ENCODE measurements at places on chromosomes 3 and 15.

DNA sequence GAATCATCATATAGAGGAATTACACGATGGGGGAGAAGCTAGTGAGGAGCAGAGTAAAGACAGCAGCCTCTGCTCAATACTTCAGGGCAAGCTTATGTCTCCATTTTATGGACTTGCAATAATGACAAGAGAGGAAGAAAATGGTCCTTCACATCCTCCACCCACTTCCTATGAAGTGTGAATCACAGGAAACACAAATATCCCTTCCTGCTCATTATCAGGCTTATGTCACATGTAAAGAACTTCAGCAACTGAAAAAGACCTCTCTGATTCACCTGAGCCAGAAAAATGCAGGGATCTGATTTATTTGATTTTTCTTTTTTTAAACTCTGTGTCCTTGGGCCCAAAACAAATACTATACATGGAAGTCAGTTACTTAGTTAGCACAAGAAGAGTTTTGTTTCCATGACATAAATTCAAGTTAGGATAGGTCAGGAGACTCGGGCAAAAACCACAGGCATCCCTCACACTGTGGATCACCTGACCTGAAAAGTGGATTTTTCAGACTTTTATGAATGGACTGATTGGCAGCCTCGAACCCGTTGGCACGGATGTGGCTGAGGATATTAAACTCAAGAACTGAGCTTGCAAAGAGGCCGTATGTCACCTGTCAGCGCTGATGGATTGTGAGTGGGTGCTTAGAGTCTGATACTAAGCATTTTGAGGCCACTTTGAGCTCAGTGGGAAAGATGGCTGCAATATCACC, 620.8 kb upstream of the MDFIC2 start:
- no peak for DNase-seq

- no peak for DNase-seq
These were observed 24.2 kb downstream of the UBE2Q2 start for GRCh38 chr15:75867449-75867848.

DNA sequence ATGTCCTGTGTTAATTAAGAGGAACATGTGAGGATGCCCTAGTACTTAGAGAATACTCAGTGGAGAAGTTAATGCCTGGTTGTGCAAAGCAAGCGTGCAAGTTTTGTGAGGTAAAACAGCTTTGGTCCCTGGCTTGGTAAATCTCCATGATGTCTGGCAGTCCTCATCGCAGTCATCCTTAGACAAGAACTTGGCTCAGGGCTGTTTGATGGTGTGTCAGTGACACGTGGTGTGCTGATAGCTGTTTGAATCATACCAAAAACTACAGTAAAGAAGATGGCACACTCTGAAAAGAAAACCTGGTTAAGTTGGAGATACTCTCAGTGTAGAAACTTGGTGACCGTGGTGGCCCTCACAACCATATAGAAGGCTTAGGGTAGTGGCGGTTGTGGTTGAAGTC, 361.7 kb downstream of the FEZF2 start:
- DNase-seq: no peak

DNA sequence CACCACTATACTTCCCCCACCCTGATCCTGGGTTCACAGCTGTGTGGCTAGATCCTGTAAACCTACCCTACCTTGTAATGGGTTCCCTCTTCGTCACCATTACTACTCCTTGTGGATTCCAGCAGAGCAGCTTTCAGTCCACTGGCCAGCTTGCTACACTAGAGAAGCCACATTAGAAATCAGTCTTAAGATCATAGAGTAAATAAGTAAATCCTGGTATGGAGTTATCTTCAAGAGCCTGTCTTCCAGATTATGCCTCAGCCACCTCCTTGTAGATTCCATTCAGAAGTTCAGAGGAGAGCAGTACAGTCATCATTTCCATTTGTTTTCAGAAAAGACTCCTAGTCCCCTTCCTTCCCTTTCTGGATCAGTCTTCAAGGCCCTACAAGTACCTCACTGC, 123.7 kb downstream of the ALDH1A2 start:
- DNase-seq: no peak

DNA sequence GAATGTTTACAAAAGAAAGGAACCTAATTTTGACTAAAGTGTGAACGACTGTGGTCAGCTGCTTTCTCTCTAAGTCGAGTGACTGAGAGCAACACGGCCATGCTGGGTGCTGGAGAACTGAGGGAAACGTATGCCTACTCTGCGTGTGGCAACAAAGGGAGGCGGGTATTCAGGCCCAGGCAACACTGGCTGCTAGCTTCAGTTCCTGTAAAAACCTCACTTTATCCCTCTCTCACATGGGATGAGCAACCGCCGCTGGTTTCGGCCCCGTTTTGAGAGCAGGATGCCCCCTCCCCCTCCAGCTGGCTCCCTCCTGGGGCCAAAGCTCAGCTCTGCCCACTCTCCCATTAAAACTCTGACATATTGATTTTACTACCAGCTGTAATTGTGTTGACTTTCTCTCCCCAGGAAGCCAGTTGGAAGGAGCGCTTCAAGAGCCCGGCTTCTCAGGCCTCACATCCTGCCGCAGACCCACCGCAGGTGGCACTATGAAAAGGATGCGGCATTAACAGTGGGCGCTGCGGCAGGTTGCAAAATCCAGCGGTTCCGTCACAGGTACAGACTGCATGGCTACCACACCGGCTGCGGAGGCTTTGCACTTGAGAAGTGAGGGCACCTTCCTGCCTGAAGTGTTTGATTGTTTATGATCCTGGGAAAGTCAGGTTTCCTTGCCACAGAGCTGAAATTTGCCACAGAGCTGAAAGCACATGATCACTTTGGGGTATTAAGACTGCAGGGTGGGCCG, 12.7 kb downstream of the PLXND1 start:
- no peak for DNase-seq

- DNase-seq: peak; percentile 85
These were observed 3.9 kb upstream of the TLE3 start for GRCh38 chr15:70101459-70102113.

GRCh38 chr3:108086653-108087052, 4.2 kb downstream of the CD47 start:
- no peak for DNase-seq

DNA sequence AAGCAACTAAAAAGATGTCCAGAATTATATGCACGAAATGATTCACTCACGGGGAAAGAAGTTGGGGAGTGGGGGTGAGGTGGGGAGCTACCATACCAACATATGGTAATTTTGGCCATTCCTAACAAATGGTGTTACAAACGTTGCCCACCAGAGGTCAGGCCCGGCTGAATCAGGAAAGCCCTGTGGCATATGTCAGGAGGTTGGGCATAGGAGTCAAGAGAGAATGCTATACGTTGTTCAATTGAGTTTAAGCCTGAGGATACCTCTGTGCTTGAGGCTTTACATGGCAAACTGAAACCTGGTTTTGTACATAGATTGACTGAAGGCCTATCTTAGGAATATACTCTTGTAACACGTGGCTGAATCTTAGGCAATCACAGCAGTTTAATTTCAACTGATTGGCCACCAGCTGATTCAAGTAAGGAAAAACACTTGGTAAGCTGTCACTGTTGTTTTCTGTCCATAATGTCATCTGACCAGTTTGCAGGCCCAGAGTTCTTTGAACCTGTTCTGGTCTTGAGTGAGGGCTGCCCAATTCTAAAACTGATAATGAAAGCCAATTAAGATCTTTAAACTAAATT, 23.4 kb upstream of the SLC2A2 start:
- peak; percentile 79 for DNase-seq

- no peak for DNase-seq
These were observed 64.3 kb downstream of the CMTM8 start for GRCh38 chr3:32302601-32303398.

- no peak for DNase-seq
These were observed 97.1 kb upstream of the SAMMSON start for GRCh38 chr3:69902386-69902785.

DNA sequence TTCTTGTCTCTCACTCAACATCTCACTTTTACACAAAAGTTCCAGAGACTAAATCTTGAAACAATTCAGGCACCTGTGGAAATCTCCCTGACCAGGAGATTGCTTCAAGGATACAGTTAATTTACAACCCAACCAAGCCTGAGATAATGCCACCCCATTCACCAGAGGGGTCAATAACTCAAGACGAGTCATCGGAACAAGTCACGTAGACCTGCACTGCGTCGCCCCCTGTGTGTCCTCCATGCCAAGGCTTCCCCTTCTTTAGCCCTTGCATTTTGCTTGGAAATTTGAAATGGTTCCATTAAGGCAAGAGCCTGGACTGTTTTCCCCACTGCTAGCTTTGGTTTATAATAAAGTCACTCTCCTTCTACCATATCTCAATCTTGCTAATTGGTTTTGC, 129.0 kb upstream of the NEO1 start:
- no peak for DNase-seq

DNA sequence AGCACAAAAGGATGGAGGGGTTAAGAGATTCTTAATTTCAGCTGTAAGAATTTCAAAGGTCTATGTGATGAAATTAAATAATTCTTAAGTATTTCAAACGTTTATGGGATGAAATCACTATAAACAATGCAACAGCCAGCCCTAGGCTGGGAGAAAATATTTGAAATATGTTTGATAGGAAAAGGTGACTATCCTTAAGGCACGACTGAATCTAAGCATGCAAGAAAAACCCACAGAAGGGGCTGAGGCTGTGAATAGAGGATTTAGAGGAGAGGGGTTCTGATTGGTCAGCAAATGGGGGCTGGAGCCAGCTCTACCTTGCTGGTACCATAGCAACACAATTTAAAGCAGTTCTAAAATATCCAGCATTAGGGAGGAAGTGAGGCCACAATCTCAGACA, 220.8 kb upstream of the ATP10A start:
- DNase-seq: no peak

- DNase-seq: no peak
These were observed 140.6 kb upstream of the ABHD17C start for GRCh38 chr15:80554560-80554959.

DNA sequence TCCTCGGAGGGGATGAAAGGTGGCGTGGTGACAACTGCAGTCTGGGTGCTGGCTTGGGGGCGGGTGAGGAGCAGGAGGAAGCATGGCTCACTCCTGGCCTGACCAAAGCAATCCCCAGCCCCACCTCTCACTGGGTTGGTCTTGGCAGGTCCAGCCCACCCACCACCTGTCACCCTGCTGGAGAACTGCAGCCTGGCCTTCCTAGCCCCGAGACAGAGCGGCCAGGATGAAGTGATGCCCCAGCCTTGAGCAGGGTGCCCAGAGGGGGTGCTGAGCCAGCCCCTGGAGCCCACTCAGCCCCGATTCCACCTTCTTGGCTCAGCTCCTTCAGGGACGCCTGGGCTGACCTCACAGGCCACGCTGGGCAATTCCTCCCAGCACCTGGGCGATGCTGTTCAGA, 89.9 kb downstream of the IQSEC1 start:
- no peak for DNase-seq

DNA sequence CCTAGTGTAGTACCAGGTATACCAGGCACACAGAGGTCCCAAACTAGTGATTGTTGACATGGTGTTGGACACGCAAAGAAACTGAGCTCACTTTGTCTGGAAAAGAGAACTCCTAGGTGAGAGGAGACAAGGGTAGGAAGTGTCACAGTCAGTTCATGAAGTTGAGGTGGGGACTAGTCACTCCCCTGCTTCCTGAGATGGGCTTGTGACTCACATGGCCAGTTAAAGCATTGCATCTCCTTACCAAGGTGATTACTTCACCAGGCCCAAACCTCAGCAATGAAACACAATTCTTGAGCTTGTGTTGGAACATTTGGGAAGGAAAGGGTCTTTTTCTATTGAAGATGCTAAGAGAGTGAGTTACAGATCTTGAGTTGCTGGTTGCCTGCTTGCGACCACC, 49.2 kb upstream of the RAD18 start:
- DNase-seq: no peak

GRCh38 chr3:8500319-8500988, 1.2 kb upstream of the LMCD1 start:
- peak; percentile 89 for DNase-seq

- peak; percentile 45 for DNase-seq
These were observed 282.5 kb upstream of the TLE3 start for GRCh38 chr15:70379938-70380883.

GRCh38 chr3:171680726-171681411, 129.4 kb downstream of the PLD1 start:
- no peak for DNase-seq

DNA sequence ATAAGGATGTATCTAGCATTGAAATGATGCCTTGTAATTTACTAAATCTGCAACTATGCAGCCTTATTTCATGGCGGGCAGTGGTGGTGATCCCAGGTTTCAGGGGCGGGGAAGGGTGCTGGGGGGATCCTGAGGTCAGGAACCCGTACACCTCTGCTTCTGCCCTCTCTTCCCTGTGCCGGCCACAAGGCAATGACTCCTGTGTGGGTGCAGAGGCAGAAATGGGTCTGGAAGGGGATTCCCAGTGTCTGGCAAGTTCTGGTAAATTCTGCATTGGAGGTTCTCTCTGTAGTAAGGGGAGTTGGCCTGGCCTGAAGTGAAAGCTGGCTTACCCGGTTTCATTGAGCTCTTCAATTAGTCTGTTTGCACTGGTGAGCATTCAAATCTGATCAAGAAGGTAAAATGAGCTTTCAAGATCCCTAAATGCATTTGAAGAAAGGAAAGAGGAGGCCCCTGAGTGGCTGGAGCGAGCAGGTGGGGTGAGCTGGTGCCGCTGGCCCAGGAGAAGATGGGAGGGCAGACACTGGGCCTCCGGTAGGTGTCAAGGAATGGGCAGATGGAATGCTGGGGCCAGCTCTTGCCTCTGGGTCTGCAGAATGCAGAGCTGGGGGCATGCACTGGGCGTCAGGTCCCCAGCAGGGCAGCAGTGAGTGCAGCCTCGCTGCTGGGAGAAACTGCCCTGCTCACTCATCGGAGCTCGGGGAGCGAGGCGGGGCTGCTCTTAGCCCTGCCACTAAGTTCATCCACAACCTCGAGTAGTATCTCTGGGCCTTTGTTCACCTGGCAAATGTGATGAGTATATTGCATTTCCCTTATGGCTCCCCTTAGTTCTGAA, 13.7 kb downstream of the NRROS start:
- no peak for DNase-seq

DNA sequence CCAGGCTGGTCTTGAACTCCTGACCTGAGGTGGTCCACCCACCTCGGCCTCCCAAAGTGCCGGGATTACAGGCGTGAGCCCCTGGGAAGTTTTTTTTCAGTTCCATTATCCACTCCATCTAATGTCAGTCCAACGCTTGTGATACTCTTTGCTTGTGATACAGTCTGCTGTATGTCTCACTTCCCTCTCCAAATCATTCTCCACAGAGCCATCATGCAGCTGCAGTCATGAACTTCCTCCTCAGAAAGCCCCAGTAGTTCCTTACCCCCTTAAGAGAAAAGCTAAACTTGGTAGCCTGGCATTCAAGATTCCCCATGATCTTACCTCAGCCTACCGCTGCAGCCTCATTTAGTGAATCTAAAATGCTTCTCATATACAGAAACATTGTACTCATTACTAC, 2.3 kb downstream of the ARPC4 start:
- DNase-seq: no peak

All from islet precursor cell (in vitro differentiated cells).